CD4-positive, alpha-beta T cell treated with Interleukin-6 at 100 ng/mL for 8 hours (primary cell): ENCODE measurements at places on chromosomes 3 and 15.

GRCh38 chr3:87691109-87691508, 367.7 kb downstream of the CGGBP1 start:
- no peak for DNase-seq

DNA sequence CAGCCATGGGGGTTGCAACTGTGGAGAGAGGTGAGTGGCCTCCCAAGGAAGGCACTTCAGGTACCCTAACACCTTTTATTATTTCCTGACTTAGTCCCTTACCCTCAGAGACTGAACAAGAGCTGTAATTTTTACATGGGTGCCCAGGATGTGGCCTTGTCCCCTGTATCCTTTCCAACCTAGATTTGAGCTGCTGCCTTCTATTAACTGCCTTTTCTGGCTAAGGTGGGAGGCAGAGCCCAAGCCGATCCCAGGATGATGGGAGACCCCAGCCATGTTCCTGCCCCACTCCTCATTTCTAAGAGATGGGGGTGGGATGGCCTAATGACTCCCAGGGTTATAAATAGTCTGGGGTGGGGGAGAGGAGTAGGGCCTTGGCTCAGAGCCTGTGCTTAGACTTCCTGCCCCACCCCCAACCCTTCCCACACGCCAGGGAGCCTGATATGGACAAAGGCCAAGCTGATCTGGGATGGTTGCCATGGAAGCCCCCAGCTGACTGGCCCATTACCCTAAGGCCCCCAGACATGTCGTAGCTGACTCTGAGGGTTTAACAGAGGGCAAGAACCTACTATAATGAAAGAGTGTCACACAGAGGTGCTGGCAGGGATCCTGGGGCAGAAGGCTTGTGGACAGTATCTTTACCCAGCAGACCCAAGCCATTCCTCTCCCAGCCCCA, 1.9 kb downstream of the KLHDC8B start:
- DNase-seq, result no peak

DNA sequence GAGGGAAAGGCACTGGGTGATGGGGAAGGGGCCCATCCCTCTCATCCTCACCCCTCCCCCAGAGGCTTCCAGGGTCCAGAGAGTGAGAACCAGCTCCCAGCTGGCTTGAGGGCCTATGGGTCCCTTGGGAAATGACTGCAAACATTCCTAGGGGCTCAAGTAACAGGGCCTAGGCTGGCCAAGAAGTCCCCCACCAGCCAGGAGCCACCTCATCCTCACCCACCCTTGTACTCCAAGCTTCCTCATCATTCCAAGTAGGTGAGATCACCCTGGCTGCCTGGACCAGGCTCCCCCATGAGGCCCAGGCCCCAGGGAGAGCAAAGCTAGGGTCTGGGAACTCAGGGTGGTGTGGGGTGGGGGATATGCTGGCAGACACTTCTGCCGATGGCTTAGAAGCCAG, 14.8 kb downstream of the LOXL1 start:
- no peak for DNase-seq

DNA sequence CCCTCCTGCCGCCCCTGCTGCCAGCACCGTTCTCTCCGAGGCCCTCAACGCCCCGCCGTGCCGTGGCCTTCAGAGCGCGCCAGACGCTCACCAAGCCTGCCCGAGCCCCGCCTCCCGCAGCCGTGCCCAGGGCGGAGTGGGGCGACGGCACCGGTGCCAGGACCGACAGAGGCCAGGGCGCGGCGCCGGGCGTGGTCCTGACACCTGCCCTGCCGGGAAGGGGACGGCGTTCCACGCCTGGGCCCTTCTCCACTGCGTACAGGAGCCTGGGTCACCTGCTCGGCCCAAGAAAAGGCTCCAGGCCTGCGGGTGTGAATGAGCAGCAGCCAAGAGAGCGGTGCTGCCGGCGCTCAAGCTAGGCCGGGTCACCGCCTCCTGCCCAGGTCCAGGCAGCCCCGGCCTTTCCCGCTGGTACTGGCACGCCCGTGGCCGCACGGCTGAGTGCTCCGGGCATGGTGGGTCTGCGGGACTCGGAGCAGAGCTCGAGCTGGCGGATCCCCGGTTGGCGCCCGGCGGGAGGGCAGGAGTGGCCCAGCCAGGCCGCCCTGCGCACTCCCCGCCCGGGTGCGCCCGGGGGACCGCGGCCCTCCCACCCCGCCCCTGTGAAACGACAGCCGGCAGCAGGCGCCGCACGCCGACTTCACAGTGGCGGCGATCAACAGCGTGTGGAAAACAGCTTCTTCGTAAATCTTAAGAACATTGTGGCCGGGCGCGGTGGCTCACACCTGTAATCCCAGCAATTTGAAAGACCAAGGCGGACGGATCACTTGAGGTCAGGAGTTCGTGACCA, 4.2 kb downstream of the OCA2 start:
- no peak for DNase-seq

DNA sequence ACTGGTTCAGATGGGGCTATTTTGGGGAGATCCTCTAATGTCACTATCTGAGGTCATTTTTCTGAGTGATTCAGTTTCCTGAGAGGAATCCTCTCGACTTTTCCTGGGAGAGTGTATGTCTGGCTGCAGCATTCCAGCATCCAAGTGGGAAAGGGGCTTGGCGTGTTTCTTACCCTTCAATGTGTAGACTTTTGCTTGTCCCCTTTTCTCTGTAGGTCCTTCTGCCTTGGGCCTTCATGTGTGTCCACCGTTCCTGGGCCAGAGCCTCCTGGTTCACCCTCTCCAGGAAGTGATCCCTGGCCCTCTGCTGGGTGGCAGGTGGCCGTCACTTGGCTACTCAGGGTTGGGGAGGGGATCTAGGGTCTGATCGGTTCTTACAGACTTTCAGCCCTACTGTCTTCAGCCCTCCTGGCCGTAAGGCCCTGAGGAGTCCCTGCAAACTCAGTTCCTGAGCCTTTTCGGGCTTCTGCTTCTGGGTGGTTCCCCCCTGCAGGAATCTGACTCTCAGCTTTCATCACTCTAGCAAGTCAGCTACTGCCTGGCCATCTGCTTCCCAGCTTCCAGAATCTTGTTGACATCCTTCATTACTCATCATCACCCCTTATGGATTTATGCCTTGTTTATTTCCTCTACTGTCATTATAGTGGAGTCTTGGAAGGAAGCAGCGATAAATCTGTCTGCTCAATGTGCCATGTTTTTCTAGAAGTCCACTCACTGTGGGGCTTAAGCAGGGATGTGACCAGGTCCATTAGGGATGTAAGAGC, 36.5 kb downstream of the GOLGA6L10 start:
- no peak for DNase-seq

DNA sequence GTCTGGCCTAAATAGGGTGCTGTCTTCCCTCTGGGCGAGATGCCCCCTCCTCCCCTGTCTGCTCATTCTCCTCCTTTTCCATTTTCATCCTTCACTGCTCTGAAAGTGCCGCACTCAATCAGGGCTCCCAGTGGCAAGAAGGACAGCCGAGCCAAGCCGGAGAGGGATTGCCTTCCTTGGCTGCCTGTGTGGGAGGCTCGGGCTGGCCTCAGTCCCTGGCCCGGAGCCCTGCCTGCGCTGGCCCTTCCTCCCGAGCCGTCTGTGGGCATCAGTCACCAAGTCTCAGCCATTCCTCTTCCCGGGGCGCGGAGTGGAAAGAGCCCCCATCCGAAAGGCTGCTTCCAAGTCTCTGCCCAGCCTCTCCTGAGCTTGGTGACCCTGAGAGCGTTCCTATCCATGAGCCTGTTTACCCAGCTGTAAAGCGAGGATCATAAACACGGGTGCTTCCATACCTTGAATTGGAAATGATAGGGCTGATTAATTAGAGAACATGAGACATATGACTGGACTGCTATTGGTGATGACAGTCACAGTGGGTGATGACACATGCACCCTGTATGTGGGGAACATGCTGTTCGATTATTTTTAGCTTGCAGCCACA, 59.1 kb upstream of the TLE3 start:
- DNase-seq, result no peak

DNA sequence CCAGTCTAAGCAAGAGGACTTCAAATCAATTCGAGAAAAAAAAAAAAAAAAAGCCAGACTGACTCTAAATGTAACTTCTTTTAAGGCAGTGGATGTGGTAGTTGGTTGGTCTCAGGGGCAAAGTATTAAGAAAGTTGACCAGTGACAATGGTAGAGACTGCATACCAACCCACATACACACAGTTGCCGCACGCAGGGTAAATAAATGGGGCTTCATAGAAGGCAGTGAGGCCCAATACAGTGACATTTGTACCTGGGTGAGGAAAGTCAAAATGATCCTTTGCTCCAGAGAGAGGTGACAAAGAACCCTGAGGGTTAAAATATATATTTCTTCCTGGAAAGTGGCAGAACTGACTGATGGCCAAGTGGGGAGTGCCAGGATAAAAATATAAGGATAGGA, 100.8 kb upstream of the MEX3B start:
- DNase-seq, result no peak

DNA sequence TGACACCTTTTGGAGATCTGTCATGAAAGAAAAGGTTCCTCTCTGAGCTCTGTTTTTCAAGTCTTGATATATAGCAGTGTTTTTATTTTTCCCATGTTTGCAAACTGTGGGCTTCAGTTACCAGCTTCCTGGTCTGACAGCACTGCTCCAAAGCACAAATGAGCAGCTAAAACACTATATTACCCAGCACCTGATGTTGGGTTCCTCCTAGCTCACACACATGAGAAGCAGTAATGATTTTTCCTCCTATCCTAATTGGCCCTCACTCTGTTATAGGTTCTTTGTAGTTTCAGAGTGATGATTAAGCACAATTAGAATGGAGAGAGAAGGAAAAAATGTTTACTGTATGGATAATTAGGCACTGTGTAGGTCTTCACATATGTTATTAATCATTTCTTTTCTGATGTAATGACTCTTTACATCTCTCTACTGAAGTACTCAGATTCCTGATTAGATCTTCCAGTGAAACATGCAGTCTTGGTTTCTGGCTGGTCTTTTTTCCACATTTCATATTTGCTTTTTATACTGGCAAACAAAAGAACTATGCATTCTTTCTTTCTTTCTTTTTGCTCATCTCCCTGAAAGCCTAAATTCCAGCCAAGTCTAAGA, 939.7 kb downstream of the NSUN3 start:
- DNase-seq, result no peak

DNA sequence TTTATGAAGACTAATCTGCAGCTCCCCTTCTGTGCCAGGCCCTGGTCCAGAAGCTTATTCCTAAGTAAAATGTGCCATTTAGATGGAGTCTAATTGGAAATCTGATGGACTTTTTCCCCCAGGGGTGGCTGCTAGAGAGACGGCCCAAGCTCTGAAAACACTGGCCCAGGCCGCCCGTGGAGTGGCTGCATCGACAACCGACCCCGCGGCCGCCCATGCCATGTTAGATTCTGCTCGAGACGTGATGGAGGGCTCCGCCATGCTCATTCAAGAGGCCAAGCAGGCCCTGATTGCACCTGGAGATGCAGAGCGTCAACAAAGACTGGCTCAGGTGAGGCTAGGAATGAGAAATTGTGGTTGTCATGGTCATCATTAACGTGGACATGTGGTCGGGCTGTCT, 305.8 kb upstream of the TPM1 start:
- no peak for DNase-seq

- no peak for DNase-seq
Measured at GRCh38 chr3:49872801-49873281, 3.1 kb upstream of the CAMKV start.

- no peak for DNase-seq
Measured at GRCh38 chr15:62145015-62145735, 19.9 kb downstream of the C2CD4B start.

GRCh38 chr15:63519041-63519440, 14.6 kb downstream of the USP3 start:
- DNase-seq, result no peak

DNA sequence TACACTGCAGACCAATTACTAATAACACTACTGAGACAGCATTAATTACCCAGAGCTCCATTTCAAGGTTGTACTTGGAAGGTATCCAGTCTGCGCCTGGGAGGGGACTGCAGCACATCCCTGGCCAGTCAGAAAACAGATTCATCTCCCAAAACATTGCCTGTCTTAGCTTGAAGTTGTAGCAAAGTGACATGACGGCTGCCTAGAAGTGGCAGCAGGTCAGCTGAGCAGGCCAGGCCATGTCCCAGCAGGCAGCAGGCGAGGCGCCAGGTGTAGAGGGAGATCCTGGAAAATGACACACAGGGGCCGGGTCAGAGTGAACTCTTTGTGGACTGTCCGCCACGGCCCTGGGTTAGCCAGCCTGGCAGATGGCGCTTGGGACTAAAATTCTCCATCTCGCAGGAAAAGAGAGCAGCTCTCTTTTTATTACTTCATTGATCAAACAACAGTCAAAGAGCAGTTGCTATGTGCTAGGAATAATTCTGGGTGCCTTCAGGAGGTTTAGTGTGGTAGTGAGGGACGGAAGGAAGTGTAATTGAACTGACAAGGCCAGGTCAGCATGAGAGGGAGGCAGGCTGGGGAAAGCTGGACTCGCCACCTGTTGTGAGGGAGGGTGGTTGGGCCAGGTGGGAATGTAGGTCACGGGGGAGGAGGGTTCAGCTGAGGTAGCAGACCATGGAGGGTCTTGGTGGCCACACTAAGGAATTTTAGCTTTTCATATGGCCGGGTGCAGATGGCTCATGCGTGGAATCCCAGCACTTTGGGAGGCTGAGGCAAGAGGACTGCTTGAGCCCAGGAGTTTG, 1.3 kb upstream of the MAP6D1 start:
- no peak for DNase-seq

DNA sequence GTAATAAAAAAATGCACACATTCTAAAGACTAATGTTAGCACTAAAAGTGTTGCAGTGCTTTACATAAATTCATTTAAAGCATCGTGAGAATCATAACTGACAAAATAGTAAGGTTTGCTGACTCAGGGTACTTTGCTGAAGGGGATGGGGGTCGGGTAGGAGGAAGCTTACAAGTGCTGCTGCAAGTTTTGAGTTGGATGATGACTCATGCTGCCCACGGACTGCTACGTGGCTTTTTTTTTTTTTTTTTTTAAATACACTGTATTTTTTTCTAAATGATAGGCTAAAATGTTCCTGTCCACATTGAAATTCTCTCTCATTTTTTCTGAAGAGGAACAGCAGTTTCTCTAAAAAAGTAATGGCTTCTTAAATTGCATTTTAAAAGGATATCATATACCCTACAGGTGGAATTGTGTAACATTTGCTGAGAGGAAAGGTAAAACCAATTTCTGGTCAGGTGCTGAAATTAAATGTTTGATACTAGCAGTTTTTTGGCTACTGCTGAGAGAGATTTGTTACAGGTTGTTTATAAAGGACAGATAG, 2.2 kb downstream of the MAPK6 start:
- DNase-seq, result peak; percentile 77

DNA sequence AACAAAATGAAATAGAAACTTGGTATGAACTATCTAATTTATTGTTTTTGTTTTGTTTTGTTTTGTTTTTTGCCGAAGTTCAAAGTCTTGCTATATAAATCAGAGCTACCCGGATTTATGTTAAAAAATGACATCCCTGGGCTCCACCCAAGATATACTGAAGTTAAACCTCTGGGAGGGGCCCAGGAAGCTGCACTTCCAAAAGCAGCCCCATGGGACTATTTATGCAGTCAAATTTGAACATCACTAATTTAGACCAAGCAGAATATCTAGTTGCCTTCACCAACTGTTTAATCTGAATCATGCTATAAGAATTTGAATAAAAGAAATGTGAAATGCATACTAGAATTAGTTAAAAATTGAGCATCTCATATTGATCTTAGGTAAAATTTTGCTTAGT, 32.2 kb downstream of the PEX5L start:
- no peak for DNase-seq

GRCh38 chr15:93358166-93359059, 269.4 kb upstream of the RGMA start:
- DNase-seq, result no peak
